ENCODE measurements at places on chromosomes 1 and 21.

DNA sequence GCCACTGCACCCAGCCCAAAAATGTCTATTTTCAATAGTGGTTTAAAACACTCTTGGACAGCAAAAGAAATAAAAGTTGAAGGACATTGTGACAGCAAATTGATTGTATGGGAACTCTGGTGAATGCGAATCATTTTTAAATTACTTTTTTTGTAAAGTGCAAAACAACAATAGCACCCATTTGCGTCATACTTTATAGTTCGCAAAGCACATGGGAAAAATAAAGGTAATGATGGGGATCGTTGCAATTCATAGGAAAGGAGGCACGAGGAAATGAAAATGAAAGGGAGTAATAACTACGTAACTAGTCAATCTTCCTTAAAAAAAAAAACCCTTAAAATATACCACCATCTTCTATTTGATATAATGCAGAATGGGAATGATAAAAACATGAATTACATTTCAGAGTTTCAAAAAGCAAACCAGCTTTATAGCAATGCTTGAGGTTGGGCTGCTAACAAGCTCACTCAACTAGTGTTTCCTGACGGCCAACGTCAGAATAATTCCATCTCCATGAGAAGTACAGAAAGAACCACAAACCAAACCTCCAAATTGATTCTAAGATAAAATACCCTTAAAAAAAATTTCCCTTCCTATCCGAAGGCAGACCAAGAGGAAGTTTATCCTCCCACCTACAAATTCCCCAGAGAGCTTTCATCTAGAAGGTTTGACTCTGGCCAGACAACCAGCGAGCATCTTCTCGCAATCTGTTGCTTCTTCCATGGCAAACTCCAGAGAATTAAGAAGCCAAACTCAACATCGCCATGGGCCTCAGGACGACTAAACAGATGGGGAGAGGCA, at the start of gene EDARADD:
Gene EDARADD, plus strand, starts transcription at position 606 of the 801 bp plus-strand sequence. Its CDS starts 159 bp downstream, at position 765.
- DNase-seq, result no peak

- no peak for DNase-seq
Observed at GRCh38 chr1:85607921-85608265, 27.3 kb downstream of the CCN1 start.

DNA sequence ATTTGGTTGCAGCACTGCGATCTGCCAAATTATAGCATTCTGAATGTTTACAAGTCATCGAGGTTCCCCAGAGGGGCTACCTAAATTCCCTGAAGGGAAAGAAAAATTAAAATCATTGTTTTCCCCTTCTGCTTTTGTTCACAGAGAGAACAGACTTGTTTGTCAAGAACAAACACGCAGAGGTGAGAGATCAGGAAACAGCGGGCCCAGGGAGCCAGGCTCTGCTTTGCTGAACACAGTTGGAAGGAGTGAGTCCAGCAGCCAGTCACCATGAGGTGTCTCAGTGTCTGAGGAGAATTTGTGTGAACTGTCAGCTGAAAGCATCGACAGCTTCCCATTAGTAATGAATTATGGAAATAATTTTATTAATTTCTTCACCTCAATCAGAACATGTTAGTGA, 52.5 kb downstream of the RWDD3 start:
- no peak for DNase-seq

DNA sequence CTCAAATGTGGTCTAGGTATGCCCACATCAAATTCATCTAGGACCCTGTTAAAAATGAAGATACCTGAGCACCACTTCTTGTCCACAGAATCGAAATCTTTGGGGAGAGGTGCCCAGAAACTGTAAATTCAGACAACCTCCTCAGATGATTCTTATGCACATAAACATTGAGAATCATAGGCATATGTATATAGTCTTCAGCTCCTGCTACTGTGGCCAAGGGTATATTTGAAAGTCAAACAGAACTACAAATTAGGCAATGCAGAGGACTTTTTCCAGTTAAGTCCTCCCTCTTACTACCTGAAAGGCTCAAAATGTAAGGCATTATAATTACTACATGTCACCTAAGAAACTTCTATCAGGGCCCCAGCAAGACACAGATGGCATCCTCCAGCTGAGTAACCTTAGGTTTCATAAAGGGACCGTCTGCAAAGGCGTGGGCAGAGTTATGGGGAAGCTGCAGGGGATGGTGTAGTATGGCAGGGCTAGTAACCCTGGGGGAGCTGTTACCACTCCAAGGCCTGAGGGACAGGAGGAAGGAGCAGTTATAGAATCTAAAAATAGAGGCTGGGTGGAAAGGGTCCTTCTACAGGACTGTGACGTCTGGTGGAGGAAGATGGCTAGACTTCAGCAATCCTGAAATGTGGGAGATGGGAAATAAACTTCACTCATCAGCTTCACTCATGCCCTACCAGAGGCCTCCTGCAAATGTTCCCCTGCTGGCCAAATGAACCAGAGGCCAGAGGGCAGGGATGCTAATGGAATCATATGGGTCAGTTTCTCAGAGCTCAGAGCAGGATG, 46.3 kb downstream of the DAB1 start:
- no peak for DNase-seq

DNA sequence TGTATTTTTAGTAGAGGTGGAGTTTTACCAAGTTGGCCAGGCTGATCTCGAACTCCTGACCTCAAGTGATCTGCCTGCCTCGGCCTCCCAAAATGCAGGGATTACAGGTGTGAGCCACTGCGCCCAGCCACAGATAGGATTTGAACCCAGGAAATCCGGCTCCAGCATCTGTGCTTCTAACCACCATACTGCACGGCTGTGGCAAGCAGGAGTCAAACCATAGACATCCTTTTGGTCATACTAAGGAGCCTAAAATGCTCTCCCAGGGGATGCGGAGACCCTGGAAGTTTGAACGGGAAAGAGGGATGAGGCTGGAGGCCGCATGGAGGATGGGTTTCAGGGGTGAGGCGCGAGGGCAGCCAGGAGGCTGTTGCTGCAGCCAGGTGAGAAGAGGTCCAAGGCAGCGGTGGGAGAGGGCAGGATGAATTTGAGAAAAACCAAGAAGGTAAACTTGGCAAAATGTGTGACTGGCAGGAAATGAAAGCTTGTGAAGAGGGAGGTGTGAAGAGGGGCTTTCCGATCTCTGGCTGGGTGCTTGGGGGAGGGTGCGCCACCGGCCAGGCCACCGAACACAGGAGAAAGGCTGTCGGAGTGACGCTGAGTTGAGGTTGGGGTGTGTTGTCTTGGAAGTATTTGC, 24.0 kb upstream of the CDK18 start:
- DNase-seq, result no peak

Measured in smooth muscle cell of the brain vasculature (primary cell).